ENCODE measurements at places on chromosomes 2 and 18. TPM values are rescaled to one million over a fixed set of nuclear protein-coding genes. Genes with fewer than 3 reads are reported as not detected.

DNA sequence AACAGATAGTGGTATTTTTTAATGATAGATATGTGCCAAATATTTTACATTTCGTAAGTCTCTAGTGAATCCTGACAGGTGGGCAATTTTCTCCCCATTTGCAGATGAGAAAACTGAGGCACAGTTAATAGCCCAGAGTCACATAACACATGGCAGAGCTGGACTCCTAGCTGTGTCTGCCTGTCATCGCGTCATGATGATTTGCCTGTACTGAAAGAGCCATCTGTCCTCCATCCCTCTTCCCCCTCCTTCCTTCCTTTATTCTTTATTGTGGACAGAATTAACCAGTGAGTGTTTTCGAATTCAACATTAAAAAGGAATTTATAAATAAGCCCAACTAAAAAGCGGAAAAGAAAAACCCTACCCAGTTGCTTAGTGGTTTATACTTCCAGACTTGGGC is 3.2 kb downstream of the DNAJB2 start:
- H3K4me3 ChIP-seq: no peak overlapping the region
- H3K36me3 ChIP-seq: peaks cover 15% of the 10 kb centered on the region
- peaks cover 16% of the 10 kb centered on the region for H3K4me1 ChIP-seq

DNA sequence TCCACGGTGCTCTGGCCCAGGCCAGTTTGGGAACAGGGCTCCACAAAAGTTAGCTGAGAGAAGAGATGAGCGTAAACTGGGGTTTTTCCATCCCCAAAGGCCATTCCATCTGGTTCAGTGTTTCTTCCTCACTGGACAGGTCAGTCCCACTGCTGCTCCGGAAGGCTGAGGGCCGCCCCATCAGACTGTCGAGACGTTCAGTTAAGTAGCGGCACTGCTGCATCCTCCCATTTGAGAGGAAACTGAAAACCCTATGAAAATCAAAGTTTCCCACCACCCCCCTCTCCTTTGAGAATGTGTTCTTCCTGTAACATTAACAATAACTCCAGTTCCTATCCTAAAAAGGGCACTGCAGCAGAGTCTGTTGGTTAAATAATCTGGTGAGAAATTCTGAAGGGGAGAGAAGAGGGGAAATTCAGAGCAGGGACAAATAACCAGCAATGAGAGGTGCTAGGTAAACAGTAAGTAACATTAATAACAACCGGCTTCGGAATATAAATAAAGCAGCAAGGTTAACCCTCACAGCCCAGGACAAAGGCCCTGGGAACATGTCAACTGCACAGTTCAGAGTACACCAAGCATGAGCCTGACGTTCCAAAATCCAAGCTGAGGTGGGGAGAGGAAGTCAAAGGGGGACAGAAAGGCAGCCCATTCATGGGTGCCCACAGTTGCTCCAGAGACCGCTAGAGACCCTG is 55.4 kb downstream of the UXS1 start:
- peaks cover 6% of the 10 kb centered on the region for H3K4me1 ChIP-seq
- no peak for DNase-seq
- H3K36me3 ChIP-seq: no peaks in the 10 kb centered on the region
- H3K27ac ChIP-seq: peak overlapping the region; percentile 81
- H3K4me3 ChIP-seq: no peak overlapping the region

DNA sequence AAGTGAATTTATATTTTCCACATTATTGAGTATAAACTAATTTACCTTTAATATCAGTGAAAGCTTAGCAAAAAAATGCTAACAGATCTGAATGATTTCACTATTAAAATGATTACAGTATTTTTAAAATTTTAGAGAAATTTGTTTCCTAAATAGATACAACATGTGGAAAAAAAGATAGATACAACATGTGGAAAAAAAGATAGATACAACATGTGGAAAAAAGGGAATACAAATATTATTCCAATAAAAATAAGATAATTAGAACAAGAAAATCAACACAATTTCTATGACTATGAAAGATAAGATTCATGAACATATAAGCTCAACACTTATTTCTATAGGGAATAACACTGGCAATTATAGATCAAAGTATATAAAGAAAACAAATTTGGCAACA is 865.9 kb upstream of the VRK2 start:
- no peaks in the 10 kb centered on the region for H3K4me1 ChIP-seq
- no peak overlapping the region for H3K27ac ChIP-seq
- H3K4me3 ChIP-seq: no peak overlapping the region
- DNase-seq: no peak
- H3K36me3 ChIP-seq: no peaks in the 10 kb centered on the region

GRCh38 chr2:20501974-20502373 is 55.1 kb downstream of the RHOB start:
- no peaks in the 10 kb centered on the region for H3K27me3 ChIP-seq
- H3K36me3 ChIP-seq: no peaks in the 10 kb centered on the region
- no peak overlapping the region for H3K27ac ChIP-seq

The UGT1A3 gene
- total RNA-seq: 0.57 TPM

The FABP1 gene
- total RNA-seq: not detected

The DSG4 gene
- not detected for total RNA-seq
